ENCODE measurements at places on chromosomes 7 and 10. TPM values are rescaled to one million over a fixed set of nuclear protein-coding genes. Genes with fewer than 3 reads are reported as not detected.

DNA sequence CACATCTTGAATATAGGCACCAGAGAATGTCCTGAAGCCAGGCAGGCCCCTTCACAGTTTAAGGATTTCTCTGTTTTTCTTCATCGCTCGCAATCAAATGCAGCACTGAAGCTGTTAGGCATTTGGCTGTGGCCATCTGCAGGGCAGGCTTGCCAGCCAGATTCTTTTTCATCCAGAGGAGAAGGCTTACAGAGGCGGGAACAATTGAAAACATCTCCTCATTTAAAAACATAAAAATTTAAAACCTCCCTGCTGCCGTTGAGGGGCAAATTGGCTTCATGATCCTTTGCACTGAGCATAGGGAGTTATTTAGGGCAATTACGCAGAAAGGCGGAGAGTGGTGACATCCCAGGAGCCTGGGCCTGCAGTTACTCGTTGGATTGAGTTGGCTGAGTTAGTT, 500.0 kb downstream of the TYW1 start:
- no peak overlapping the region for H3K4me3 ChIP-seq
- H3K4me1 ChIP-seq = no peaks in the 10 kb centered on the region
- DNase-seq = no peak
- H3K27ac ChIP-seq = no peak overlapping the region

DNA sequence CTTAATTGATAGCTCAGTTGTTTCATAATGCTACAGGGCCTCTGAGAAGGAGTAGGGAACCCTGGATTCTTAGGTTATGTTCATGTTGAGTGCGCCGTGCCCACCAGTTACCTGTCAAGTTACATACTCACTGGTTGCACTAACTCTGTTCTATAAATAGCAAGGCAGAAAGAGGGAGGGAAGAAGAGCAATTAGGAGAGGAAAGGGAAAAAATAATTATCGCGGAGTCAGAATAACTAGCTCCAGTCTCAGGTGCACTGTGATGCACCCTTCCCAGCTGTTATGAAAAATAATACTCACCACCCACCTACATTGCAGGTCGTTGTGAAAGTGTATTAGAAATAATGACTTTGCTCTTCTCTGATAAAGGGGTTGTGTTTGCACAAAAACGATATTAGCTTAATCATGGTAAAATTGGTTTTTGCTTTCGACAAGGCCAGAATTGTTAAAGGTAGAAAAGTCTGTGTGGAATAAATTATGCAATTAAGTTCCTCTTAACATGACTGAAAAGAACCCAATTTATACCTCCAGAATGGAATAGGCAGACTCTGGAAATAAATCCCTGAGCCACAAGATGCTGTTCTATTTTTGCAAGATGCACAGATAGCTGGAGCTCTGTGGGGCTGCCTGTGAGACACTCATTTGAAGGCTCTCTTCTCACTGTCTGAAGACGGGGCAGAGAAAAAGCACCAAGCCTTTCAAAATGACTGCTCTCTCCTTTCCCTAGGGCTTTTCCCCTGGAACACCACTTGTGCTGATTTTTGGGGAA, 137.6 kb upstream of the PITRM1 start:
- no peak overlapping the region for H3K4me3 ChIP-seq
- no peaks in the 10 kb centered on the region for H3K36me3 ChIP-seq
- H3K4me1 ChIP-seq = no peaks in the 10 kb centered on the region
- no peak overlapping the region for H3K27ac ChIP-seq
- no peak for DNase-seq

- no peaks in the 10 kb centered on the region for H3K27me3 ChIP-seq
- H3K36me3 ChIP-seq = no peaks in the 10 kb centered on the region
- H3K27ac ChIP-seq = no peak overlapping the region
- H3K4me1 ChIP-seq = no peaks in the 10 kb centered on the region
These were observed 501.9 kb downstream of the INHBA start for GRCh38 chr7:41201021-41201420.

DNA sequence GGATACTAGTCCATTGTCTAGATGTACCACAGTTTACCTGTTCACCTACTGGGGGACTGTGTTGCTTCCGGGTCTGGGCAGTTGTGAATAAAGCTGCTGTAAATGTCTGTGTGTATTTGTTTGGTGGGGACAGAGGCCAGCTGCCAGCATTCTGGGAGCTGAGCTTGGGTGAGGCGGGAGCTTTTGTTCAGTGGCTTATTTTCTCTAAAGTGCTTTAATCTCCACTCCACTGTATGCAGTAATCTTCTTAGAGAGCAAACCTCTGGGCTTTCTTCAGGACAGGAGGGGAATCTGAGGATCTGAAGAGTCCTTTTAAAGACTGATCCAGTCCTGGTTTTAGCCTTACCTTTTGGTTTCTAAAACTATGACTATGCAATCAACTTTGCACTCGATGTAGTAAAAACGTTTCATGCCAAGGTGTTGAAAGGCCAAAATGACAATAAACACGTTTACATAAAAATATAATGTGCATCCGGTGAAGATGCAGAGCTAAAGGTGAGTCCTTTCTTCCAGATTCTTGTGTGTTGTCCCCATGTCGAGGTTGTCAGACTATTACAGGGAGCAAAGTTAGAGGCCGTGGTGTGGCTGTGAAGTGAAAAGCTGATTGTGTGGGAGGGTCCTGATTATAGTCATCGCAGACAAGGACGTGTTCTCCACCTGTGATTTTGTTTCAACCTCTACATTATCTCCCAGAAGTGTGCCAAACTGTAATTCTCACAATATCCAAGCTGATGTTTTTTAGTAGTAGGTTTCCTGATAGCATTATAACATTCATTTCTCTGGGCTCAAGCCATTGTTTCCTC, 279.8 kb downstream of the CAMK1D start:
- no peaks in the 10 kb centered on the region for H3K4me1 ChIP-seq
- no peak overlapping the region for H3K4me3 ChIP-seq
- DNase-seq = no peak
- no peak overlapping the region for H3K27ac ChIP-seq
- H3K36me3 ChIP-seq = no peaks in the 10 kb centered on the region

DNA sequence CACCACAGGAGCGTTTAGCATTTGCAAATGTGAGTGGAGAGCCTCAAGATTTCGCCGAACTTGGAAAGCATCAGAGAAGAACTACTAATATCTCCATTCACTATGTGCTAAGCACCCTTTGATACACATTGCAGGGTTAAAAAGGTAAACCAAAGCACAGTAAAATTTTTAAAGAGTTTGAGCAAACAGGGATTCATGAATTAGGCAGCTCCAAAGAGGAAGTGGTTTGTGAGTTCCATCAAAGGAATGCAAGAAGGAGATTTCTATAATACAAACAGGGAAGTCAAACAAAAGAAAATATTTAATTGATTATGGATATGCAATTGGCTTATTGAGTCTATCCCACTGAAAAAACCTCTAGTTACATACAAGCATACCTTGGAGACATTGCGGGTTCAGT, 81.1 kb upstream of the TMEM72 start:
- H3K27ac ChIP-seq = no peak overlapping the region
- no peaks in the 10 kb centered on the region for H3K4me1 ChIP-seq
- H3K36me3 ChIP-seq = no peaks in the 10 kb centered on the region

DNA sequence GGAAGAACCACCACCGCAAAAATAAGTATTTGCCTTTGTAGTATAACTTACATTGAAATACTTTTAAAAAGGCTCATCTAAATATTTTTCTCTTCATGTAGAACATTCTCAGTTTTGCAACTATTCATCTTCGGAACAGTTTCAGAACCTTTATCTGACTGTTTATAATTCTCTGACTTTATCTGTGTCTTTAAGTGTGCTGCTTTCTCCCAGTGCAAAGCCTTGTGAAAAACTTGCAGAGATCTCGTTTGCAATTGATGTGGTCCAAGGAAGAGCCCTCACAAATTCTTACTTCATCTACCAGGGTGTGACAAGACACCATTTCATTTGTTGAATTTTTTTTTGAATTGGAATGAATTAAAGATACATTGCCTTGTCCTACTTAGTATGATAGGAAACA, 186.4 kb downstream of the DKK1 start:
- H3K27ac ChIP-seq = no peak overlapping the region
- no peaks in the 10 kb centered on the region for H3K4me1 ChIP-seq
- H3K27me3 ChIP-seq = no peaks in the 10 kb centered on the region

DNA sequence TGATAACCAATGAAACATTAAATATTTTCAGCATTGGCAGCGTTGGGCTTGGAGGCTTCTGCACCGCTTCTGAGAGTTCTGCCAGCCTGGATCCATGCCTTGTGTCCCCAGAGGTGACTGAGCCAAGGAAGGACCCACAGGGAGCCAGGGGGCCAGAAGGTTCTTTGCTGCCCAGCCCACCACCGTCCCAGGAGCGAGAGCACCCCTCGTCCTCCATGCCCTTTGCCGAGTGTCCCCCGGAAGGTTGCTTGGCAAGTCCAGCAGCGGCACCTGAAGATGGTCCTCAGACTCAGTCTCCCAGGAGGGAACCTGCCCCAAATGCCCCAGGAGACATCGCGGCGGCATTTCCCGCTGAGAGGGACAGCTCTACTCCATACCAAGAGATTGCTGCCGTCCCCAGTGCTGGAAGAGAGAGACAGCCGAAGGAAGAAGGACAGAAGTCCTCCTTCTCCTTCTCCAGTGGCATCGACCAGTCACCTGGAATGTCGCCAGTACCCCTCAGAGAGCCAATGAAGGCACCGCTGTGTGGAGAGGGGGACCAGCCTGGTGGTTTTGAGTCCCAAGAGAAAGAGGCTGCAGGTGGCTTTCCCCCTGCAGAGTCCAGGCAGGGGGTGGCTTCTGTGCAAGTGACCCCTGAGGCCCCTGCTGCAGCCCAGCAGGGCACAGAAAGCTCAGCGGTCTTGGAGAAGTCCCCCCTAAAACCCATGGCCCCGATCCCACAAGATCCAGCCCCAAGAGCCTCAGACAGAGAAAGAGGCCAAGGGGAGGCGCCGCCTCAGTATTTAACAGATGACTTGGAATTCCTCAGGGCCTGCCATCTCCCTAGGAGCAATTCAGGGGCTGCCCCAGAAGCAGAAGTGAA, 93.9 kb downstream of the TACC2 start:
- no peaks in the 10 kb centered on the region for H3K36me3 ChIP-seq
- no peak for DNase-seq
- H3K4me3 ChIP-seq = no peak overlapping the region

DNA sequence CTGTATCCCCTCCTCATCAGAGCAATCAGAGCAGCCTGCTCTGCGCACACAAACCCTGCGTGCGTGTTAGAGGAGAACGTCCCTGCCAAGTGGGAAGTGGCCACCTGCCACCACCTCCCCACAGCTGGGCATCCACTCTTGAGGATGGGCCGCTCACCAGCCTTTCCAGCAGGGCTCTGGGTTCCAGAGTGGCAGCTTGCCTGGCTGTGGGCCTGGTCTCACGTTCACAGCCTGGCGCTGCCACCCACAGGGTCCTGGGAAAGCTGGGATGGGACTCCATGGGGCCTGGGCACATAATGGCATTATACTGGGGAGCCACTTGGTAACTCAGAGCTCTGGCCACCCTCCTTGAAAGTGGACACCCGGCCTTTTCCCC, 151.1 kb upstream of the PPP2R2D start:
- H3K4me1 ChIP-seq = no peaks in the 10 kb centered on the region
- DNase-seq = no peak
- H3K27me3 ChIP-seq = no peaks in the 10 kb centered on the region
- H3K4me3 ChIP-seq = no peak overlapping the region

DNA sequence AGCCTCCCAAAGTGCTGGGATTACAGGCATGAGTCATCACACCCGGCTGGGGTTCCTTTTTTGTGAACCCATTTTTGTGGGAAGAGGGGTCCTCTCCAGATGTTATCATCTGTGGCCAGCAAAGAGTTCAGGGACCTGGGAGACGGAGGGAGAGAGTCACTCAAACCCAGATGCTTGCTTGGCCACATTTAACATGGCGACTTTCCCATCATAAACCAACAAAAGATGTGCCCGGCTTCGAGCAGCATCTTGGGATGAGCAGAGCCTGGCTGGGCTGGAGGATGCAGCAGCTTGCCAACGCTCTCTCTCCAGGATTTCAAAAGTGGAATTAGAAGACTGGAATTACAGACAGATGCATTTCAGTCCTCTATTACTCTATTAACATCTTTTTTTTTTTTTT, 19.1 kb upstream of the HABP2 start:
- no peaks in the 10 kb centered on the region for H3K27me3 ChIP-seq
- no peak overlapping the region for H3K27ac ChIP-seq
- no peaks in the 10 kb centered on the region for H3K36me3 ChIP-seq
- no peak overlapping the region for H3K4me3 ChIP-seq
- no peak for DNase-seq
- H3K4me1 ChIP-seq = no peaks in the 10 kb centered on the region

- no peak for DNase-seq
- H3K4me1 ChIP-seq = no peaks in the 10 kb centered on the region
- no peaks in the 10 kb centered on the region for H3K36me3 ChIP-seq
These were observed at the start of gene WDR86 for GRCh38 chr7:151409667-151410404. Gene WDR86 (minus strand): TSS chr7:151410038. CDS start chr7:151409589, 449 bp downstream.

DNA sequence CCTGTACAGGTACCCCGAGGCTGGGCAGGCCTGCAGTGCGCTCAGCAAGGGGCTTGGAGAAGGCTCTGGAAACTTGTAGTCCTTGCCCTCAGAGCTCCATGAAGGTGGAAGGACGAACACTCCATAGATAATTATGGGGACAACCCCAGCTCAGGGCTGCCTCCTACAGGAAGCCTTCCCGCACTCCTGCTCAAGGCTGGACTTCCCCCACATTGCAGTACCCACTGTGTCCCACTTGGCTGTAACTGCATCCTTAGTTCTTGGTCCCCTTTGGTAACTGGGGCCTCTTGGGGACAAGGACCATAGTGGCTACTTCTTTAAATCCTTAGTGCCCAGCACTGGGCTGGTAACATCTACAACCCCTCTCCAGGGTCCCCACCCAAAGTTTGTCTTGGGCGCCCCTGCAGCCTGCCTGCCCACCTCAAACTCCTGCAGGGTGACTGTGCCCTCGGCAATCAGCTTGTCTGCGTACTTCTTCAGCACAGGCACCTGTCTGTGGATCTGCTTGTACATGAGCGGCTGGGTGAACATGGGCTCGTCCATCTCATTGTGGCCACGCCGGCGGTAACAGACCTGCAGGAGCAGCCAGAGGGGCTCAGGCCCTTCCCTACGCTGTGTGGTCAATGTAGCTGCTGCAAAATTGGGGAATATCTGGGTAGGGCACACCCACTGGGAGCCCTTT, 17.1 kb downstream of the OGDHL start:
- H3K36me3 ChIP-seq = no peaks in the 10 kb centered on the region
- DNase-seq = no peak
- no peaks in the 10 kb centered on the region for H3K4me1 ChIP-seq
- no peak overlapping the region for H3K4me3 ChIP-seq
- no peaks in the 10 kb centered on the region for H3K27me3 ChIP-seq
- no peak overlapping the region for H3K27ac ChIP-seq

- H3K27me3 ChIP-seq = no peaks in the 10 kb centered on the region
- no peak for DNase-seq
- no peak overlapping the region for H3K4me3 ChIP-seq
- no peaks in the 10 kb centered on the region for H3K4me1 ChIP-seq
- no peak overlapping the region for H3K27ac ChIP-seq
- H3K36me3 ChIP-seq = no peaks in the 10 kb centered on the region
These were observed 152.1 kb upstream of the MKI67 start for GRCh38 chr10:128278362-128278761.

Gene GPR158
- under 0.01 TPM for total RNA-seq

Gene ZPBP
- not detected for total RNA-seq

Gene CALML3
- not detected for total RNA-seq

Gene SLC39A12
- total RNA-seq = not detected

Gene SLC26A5
- not detected for total RNA-seq

Measured in tibial nerve (tissue), 4 donors.